ENCODE measurements at places on chromosomes 7 and 10. TPM values are rescaled to one million over a fixed set of nuclear protein-coding genes. Genes with fewer than 3 reads are reported as not detected.

Gene SLC26A3
- total RNA-seq: 0.14 TPM

Gene DCLRE1C
- 8.2 TPM for total RNA-seq

Gene CNNM2
- total RNA-seq: 2.7 TPM

Gene TEX36
- total RNA-seq: not detected

Gene NAT16
- not detected for total RNA-seq

Gene FGL2
- total RNA-seq: 0.34 TPM

Gene ELOVL3
- total RNA-seq: under 0.01 TPM

Gene LIPM
- total RNA-seq: 0.34 TPM

Gene OR9A2
- not detected for total RNA-seq

Gene HKDC1
- 2.4 TPM for total RNA-seq

Gene VGF
- 0.34 TPM for total RNA-seq

Gene LIPN
- total RNA-seq: 5.8 TPM

Gene ITGA8
- total RNA-seq: not detected

Gene FAM131B
- total RNA-seq: 0.34 TPM

Gene PNLIPRP3
- 29.0 TPM for total RNA-seq

Gene OPN1SW
- total RNA-seq: not detected

Gene CTAGE15
- 1.0 TPM for total RNA-seq

Gene ABCB4
- total RNA-seq: not detected

Gene TLX1
- not detected for total RNA-seq

Gene TMEM178B
- total RNA-seq: 0.07 TPM

Gene PDK4
- under 0.01 TPM for total RNA-seq

Gene GNAT3
- not detected for total RNA-seq

Gene EPHB6
- total RNA-seq: 0.34 TPM

Gene FGFBP3
- 0.34 TPM for total RNA-seq

Gene P4HA1
- total RNA-seq: 57.4 TPM

Gene SLIT1
- under 0.01 TPM for total RNA-seq

Gene GIMAP1
- not detected for total RNA-seq

Gene DOCK4
- total RNA-seq: 9.6 TPM

Gene PLAU
- total RNA-seq: 90.2 TPM

Gene GNGT1
- not detected for total RNA-seq

Gene PROSER2
- 24.3 TPM for total RNA-seq

Gene PRSS1
- total RNA-seq: not detected

Gene LRRC4
- 1.4 TPM for total RNA-seq

Gene GJD4
- 0.07 TPM for total RNA-seq

Gene DPYSL4
- 11.7 TPM for total RNA-seq

Gene ARHGEF35
- total RNA-seq: 27.1 TPM

Measured in nasal cavity respiratory epithelium epithelial cell of viscerocranial mucosa (primary cell).